ENCODE measurements at places on chromosomes 7 and 10.

GRCh38 chr10:12741360-12741804 is 260.1 kb downstream of the CCDC3 start:
- no peak for DNase-seq

DNA sequence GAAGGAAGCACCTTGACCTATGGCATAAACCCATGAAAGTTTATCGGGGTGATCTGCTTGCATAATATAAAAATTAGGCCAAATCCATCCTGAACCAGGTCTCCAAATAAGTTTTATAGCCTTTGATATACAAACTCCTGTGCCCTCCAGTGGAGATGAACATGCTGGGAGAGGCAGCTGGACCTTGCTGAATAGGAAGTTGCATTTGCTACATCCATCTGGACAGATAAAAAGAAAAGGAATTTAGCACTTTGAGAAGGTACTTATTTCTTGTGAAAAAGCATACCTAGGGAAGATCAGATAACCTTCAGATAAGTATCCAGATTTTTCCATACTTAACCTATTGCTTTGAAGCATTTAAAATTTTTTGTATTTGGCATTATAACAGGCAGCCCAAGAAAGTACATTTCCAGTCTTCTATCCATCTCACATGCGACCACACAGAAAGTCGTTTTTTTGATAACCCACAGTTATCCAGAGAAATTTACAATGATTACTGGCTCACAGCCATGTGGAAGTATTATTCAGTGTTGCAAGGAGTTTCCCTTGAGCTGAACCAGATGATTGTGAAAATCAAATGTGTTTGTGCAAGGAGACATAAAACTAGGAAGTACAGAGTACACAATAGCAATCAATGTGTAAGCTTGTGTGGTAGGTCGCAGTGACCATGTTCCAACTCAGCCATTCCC is 124.4 kb upstream of the STK17A start:
- no peak for DNase-seq

- no peak for DNase-seq
Observed at GRCh38 chr10:129725890-129726631, 238.0 kb downstream of the EBF3 start.

- DNase-seq = no peak
Observed at GRCh38 chr7:116024826-116025809, 5.4 kb downstream of the TFEC start.

GRCh38 chr7:117946151-117946633 is 73.0 kb upstream of the CTTNBP2 start:
- no peak for DNase-seq

- no peak for DNase-seq
Observed at GRCh38 chr10:125148528-125148927, 11.8 kb downstream of the CTBP2 start.
